ENCODE measurements at places on chromosomes 13 and 19.

GRCh38 chr19:11880598-11880997, 7.0 kb upstream of the ZNF69 start:
- DNase-seq = no peak

DNA sequence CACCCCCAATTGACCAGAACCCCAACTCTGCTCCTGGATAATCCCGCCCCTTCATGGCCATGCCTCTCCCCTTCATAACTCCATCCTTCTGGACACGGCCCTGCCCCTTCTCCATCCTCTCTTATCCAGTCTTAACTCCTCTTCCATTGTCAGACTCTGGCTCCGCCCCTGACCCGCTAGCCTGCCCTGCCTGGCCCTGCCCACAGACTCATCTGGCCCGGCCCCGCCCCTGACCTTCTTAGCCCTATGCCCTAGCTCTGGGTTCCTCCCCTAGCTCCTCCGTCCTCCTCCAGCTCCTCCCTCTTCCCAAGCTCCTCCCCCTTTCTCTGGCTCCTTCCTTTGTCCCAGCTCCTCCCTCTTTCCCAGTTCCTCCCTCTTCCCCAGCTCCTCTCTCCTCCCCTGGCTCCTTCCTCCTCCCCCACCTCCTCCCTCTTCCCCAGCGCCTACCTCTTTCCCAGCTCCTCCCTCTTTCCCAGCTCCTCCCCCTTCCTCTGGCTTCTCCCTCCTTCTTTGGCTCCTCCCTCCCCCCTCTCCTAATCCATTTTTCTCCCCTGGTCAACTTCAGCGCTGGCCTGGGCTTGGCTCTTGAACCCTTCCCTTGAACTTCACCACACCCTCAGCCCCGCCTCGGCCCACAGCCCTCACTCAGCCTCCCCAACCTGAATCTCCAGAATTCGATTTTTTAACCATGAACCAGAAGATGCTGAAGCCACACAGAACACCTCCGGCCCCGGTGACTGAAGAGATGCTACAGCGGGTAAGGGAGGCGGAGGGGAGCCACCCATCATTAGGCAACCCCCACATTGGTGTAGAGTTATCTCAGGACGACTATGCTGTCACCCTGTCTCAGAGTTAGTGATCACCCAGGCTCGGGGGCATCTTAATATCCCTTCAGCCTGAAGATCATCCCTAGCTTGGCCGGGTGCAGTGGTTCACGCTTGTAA, 9.2 kb upstream of the ZNF358 start:
- no peak for DNase-seq

DNA sequence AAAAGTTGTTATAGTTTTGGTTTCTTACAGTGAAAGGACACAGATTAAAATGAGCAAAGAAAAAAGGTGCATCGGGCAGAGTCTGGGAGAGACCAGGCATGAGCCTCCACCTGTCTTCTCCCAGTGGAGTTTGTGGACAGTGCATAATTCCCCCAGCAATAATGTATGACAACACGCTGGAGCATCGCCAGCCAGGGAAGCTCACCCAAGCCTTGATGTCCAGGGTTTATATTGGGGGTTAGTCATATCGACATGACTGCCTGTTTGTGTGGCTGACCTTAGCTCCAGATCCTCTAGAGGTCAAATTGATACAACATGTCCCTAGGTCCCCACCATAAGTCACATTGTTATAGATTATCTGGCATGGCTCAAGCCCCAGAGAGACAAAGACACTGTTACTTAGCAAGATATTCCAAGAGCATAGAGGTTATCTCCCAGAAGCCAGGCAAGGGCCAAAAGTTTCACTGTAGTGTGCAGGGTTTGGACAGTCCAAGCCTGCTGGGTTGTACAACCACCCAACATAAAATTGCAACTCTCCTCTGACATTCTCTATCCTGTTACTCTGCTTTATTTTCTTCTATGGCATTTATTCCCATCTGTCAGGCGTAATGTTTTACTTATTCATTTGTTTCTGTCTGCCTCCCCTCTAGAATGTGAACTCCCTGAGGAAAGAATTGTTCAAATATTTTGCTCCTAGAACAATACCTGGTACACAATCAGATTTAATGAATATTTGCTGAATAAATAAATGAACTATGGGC, 5.6 kb upstream of the KLK13 start:
- DNase-seq = no peak

DNA sequence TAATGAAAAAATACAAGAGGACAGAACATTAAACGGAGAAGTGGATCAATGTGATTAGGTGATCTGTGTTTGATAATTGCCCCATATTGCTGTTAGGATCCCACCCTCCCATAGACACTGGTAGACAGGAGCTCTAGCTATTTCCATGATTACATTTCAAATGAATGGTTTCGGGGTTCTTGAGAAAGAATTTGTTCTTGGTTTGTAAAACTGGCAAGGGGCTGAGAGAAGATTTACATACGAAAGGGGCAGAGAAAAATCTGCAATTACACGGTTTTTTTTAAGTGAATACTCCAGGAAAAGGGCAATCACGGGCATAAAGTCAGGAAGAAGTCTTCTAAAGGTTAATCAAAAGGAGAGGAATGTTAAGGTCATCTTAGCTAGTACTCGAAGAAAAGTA, 2125.7 kb upstream of the PCDH20 start:
- no peak for DNase-seq

- no peak for DNase-seq
Observed at GRCh38 chr19:45275370-45275971, 24.4 kb downstream of the MARK4 start.

DNA sequence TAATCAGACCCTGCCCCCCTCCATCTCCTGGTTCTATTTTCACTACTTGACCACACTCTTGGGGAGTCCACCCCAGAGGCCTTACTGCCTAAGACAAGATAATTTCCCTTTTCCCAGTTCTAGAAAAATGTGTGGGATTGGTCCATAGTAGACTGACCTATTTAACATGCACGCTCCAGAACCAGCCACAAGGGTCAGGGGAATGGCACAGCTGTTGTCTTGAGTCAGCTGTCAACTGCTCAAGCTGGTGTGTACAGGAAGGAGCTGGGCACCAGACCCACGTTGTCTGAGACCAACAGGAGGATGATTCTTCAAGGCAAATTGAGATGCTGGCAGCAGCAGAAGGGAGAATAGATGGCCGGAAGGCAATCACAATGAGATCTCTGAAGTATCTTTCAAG, 280.5 kb downstream of the UQCRFS1 start:
- DNase-seq = no peak

GRCh38 chr19:51024924-51025323, 1.5 kb downstream of the KLK11 start:
- no peak for DNase-seq

- DNase-seq = no peak
Observed at GRCh38 chr13:29888306-29888705, 37.9 kb upstream of the UBL3 start.

DNA sequence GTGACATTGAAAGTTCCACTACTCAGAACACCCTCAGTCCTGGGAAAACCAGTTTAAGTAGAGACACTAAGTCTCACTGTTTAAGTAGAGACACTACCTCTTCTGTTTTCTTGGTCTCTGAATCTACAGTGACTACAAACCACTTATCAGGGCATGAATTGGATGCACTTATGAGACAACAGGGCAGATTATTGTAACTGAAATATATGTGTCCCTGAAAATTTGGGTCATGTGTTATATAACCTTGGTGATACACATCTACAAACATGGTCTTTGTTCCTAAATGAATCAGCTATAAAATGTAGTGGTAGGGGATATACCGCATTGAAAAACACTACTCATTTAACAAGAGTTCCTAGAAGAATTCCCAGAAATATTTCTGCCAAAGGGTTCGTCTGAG, 55.7 kb downstream of the SERP2 start:
- DNase-seq = no peak

DNA sequence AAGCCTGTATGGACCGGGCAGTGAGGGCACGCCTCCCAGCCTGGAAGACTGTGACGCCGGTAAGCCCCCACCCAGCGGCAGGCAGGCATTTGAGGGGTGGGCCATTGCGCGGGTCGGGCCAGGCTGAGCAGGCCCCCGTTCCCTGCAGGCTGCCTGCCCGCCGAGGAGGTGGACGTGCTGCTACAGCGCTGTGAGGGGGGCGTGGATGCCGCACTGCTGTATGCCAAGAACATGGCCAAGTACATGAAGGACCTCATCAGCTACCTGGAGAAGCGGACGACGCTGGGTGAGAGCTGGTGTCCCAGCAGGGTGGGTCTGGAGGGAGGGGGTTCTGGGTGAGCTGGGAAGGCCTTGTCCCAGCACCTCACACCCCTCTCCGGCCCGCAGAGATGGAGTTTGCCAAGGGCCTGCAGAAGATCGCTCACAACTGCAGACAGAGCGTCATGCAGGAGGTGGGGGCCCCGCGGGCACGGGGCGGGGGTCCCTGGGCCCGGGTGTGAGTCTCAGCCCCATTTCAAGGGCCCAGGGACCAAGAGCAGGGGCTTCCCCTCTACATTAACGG, 7.1 kb downstream of the ARHGAP45 start:
- DNase-seq = no peak

- no peak for DNase-seq
Observed at GRCh38 chr13:24870380-24870760, 106.4 kb downstream of the RNF17 start.

DNA sequence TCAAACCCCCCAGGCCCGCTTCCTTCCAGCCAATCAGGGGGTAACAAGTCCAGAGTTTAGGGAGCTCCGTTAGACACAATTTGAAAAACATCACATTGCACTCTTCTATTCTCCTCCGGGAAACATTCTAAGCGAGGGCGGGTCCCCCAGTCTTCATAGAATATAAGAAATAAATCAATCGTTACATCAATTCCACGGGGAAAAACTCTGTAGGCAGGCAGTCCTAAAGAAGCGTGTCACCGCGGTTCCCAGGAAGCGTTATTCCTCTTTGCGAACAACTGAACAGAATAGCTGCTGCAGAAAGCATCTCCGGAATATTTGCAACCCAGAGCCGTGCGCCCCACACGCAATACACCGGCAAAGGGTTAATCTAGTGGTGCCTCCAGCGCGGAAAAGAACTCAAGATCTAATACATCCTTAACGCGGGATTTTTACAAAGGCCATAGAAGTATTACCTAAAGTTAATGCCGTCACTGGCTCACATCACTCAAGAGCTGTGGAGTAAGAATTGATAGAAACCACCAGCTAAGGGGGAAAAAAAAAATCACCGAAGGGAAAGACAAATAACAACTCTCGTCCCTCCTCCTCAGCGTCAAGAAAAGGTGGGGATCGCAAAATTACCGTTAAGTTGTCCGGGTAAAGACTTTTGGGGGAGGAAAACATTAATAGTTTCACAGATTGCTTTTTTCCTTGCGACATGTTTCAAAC, 65.1 kb downstream of the KCNRG start:
- DNase-seq = peak; percentile 29

DNA sequence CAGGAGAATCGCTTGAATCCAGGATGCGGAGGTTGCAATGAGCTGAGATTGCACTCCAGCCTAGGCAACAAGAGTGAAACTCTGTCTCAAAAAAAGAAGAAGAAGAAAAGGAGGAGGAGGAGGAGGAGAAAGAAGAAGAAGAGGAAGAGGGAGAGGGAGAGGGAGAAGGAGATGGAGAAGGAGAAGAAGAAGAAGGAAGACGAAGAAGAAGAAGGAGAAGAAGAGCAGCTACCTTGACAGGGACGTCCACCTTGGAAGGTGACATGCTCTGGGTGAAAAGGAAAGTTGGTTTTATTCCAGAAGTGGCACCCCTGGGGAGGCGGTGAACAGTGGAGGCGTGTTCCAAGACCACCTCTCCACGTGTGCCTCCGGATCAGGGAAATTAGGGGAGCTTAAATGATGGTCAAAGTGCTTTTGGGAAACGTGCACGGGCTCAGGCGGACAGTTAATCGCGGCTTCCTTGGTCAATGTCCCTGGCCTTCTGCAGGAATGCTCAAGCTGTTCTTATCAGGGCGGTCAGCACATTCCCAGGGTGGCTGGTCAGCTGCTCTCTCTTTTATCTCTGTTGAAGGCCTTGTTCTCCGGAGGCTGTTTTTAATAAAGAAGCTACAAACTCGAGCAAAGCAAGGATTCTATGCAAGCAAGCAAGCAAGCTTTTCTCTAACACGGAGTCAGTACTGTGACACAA, 78.9 kb upstream of the PEG3 start:
- DNase-seq = no peak

DNA sequence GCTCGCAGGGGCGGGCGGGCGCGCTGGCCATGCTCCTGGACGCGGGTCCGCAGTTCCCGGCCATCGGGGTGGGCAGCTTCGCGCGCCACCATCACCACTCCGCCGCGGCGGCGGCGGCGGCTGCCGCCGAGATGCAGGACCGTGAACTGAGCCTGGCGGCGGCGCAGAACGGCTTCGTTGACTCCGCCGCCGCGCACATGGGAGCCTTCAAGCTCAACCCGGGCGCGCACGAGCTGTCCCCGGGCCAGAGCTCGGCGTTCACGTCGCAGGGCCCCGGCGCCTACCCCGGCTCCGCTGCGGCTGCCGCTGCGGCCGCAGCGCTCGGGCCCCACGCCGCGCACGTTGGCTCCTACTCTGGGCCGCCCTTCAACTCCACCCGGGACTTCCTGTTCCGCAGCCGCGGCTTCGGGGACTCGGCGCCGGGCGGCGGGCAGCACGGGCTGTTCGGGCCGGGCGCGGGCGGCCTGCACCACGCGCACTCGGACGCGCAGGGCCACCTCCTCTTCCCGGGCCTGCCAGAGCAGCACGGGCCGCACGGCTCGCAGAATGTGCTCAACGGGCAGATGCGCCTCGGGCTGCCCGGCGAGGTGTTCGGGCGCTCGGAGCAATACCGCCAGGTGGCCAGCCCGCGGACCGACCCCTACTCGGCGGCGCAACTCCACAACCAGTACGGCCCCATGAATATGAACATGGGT, 599 bp downstream of the ZIC2 start:
- DNase-seq = no peak

DNA sequence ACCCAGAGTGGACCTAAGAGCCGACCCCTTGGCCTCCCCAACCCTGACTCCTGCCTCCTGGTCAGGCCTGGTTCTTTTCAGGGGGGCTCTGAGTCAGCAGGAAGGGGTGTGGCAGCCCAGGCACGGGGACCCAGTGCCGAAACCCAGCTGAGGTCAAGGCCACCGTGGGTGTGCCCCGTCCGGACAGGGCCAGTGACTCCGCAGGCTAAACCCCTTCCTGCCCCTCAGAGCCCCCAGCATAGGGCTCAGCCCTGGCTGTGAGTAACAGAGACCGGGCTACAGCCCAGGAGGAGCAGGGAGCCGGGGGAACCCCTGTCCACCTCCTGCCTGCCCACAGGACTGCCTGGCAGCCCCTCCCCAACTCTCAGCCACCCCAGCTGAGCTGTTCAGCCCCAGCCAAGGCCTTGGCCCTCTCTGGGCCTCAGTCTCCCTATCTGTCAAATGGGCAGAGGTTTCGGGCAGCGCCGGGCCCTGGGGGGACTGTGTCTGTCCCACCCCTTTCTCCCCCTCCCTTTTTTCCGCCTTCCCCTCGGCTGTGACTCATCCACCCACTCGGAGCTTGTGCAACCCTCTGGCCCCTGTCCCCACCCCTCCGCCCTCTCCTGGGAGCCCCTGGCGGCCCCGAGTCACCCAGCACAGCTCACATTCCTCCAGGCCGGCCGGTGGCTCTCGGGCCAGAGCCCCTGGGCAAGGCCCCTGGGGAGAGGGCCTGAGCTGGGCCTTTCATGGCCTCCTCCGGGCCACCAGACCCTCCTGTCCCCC, 8.6 kb downstream of the ZBTB7A start:
- DNase-seq = no peak

- peak; percentile 25 for DNase-seq
Observed at GRCh38 chr13:26186995-26187394, 35.1 kb downstream of the RNF6 start.

All from activated B cell treated with CpG ODN at 0.5 μM for 24 hours (primary cell).